ENCODE measurements at places on chromosomes 2 and 18. TPM values are rescaled to one million over a fixed set of nuclear protein-coding genes. Genes with fewer than 3 reads are reported as not detected.

Gene UGT1A8
- total RNA-seq = not detected

Gene KCNJ3
- total RNA-seq = 0.28 TPM

Gene SULT1C2
- 0.69 TPM for total RNA-seq

Gene TMEM247
- not detected for total RNA-seq

Gene RTP5
- total RNA-seq = 0.50 TPM

Gene NPPC
- 2.2 TPM for total RNA-seq

Gene GRHL1
- 2.5 TPM for total RNA-seq

Gene LCT
- total RNA-seq = not detected

DNA sequence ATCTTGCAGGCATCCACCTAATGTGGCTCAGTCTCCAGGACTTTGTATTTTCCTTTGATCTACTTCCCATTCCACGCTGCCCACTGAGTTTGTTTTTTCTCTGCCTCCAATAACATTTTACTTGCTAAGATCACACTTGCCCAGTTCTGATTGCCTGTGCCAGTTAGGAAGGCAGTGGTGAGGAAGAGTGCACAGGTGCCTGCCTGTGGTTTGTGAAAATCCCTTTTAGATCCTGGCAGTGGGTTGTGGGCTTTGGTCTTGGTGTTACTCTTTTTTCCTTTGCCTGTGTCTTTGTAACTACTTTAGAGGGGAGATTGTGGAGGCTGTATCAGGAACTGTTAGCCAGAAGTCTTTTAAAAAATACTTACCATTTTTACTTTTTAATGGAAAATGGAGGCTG is 36.9 kb upstream of the KCNG2 start:
- no peak for DNase-seq

DNA sequence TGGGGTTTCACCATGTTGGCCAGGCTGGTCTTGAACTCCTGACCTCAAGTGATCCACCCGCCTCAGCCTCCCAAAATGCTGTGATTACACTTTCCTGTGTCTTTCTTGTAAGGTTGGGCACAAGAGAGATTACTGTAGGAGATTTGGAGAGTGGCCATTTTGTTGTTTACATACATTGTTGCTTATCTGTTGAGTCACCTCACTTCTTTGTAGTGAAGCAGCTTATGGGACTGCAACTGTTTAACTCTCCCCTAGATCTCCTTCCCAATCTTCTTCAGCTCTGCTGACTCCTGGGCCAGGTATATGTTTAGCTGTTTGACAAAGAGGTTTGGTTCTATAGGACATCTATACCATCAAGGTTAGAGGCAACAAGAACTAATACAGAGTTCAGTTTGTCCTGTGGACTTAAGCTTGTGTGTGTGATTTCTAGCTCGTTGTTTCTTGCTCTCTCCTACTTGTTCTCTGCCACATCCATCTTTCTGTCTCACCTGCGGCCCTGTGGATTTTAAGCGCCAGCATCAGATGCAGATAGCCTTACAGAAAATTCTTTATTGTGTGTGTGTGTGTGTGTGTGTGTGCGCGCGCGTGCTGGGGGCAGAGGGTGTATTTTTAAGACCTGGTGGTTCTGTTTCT is 95.4 kb downstream of the HAUS1 start:
- DNase-seq = peak; percentile 37

- DNase-seq = no peak
These were observed 39.3 kb upstream of the NARS1 start for GRCh38 chr18:57660961-57661360.

- DNase-seq = no peak
These were observed 76.8 kb downstream of the PLA2R1 start for GRCh38 chr2:159985656-159986055.

DNA sequence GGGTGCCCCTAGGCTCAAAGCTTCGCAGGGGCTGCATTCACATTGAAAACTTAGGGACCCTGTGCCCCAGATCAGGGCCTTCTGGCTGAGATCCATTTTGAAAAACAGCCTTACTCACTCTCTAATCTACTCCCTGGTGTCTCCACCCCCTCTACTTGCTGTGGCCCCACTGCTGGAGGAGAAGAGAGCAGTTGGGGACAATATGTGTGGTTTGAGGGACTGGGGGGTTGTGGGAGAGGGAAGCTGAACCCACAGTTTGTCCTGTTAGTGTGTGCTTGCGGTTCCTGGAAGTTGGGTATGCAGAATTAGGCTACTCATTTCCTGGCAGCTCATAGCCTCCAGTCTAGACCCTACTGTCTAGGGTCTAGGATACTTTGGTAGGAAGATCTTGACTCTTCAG is 211.4 kb downstream of the PRKCE start:
- DNase-seq = no peak

GRCh38 chr2:130912471-130912870 is 75.8 kb downstream of the ARHGEF4 start:
- no peak for DNase-seq

GRCh38 chr2:147392180-147392579 is 452.6 kb upstream of the ACVR2A start:
- no peak for DNase-seq

- no peak for DNase-seq
These were observed 673.8 kb downstream of the ARHGAP15 start for GRCh38 chr2:143802871-143803650.

- DNase-seq = no peak
These were observed 189.9 kb downstream of the SLC4A10 start for GRCh38 chr2:161814008-161814660.

- no peak for DNase-seq
These were observed 237.9 kb downstream of the HAUS1 start for GRCh38 chr18:46341986-46342525.

GRCh38 chr2:4190548-4190947 is 487.2 kb downstream of the DCDC2C start:
- DNase-seq = no peak

- DNase-seq = no peak
These were observed 264.9 kb downstream of the ICOS start for GRCh38 chr2:204201507-204201906.

- DNase-seq = no peak
These were observed 7.7 kb downstream of the PSD4 start for GRCh38 chr2:113181258-113182051.

DNA sequence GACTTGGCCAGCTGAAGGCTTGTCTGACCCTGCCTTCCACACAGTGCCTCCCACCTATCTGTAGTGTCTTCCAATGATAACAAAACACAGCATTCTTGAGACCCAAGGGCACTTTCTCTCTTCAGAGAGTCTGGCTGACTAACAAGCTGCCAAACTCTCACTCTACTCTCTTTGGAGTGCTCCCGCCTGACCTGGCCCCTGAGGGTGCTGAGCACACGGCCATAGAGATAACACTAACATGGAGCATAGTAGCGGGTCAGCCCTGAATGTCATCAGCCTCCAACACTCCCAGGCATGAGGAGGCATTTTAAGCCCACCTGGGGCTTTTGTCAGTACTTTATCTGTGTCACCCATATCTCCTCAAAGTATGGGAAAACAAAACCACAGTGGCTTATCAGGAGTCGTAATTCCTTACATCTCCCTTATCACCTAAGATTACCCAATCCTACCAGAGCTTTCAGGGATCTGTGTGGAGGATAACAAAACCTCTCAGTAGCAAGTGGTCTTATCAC is 160.3 kb upstream of the TCF4 start:
- no peak for DNase-seq

GRCh38 chr2:207511851-207512250 is 17.9 kb upstream of the CREB1 start:
- peak; percentile 50 for DNase-seq

GRCh38 chr2:240308111-240308651 is 127.3 kb upstream of the GPC1 start:
- no peak for DNase-seq

GRCh38 chr2:224369028-224369632 is 32.8 kb downstream of the FAM124B start:
- DNase-seq = peak; percentile 89

DNA sequence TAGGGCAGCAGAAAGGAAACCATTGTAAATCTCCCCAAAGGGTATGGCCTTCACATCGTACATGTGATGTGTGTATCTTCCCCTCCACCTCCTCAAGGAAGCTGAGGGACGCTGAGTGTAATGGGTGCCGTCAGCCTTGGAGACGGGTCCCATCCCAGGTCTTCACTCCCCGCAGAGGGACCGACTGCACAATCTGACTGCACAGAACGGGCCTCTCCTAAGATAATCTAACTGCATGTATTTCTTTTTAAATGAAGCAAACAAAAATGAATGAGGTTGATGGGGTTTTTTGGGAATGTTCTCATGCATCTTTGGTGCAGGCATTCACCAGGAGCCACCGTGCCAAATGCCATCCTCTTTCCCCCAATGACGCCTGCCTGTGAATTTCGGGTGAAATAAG is 94.1 kb upstream of the PXDN start:
- no peak for DNase-seq

DNA sequence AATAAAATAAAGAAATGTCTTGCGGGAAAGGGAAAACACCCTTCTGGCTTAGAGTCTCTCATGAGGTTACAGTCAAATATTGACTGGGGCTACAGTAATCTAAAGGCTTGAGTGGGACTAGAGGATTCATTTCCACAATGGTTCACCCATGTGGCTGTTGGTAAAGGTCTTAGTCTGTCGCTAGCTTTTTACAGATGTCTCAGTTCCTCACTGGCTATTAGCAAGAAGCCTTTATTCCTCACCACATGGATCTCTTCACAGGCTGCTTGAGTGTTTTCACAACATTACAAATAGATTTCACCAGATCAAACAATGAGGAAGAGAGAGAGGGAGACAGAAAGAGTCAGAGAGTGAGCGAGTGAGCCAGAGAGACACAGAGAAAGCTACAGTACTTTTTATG is 8.3 kb upstream of the ZC3H15 start:
- no peak for DNase-seq

- peak; percentile 77 for DNase-seq
These were observed 15.2 kb downstream of the OTOF start for GRCh38 chr2:26462511-26463243.

DNA sequence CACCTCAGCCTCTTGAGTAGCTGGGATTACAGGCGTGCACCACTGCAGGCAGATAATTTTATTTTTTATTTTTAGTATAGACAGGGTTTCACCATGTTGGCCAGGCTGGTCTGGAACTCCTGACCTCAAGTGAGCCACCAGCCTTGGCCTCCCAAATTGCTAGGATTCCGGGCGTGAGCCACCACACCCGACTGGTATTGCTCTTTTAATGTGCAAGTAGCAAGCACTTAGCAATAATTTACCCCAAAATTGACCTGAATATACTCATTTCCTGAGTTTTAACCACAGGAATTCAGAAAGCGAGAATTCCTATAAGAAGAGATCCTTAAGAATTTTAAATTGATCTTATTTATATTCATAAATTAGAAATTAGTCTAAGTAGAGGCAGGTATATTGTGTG is 169.1 kb downstream of the CDH2 start:
- DNase-seq = no peak

DNA sequence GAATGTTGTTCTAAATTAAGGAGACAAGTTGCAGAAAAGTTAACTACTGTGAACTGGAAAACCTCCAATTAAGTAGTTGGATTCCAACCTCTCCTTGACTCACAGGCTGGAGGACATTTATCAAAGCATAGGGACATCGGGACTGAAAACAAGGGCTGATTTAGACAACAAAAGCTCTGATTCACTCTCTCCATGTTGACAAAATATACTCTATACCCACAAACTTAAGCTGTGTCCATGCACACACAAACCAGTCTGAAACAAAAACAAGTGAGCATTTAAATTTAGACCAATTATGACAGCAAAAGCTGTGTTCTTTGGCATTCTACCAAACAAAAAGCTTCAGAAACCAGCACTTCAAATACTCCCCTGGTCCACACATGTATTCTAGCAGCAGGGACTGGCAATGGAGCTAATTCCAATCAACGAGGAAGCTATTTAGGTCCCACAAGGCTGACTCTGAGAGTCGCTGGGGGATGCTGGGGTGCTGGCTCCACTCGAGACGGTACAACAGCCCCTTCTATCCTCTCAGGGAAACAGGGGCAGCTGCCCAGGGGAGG is 71.4 kb downstream of the NXPH2 start:
- peak; percentile 22 for DNase-seq

DNA sequence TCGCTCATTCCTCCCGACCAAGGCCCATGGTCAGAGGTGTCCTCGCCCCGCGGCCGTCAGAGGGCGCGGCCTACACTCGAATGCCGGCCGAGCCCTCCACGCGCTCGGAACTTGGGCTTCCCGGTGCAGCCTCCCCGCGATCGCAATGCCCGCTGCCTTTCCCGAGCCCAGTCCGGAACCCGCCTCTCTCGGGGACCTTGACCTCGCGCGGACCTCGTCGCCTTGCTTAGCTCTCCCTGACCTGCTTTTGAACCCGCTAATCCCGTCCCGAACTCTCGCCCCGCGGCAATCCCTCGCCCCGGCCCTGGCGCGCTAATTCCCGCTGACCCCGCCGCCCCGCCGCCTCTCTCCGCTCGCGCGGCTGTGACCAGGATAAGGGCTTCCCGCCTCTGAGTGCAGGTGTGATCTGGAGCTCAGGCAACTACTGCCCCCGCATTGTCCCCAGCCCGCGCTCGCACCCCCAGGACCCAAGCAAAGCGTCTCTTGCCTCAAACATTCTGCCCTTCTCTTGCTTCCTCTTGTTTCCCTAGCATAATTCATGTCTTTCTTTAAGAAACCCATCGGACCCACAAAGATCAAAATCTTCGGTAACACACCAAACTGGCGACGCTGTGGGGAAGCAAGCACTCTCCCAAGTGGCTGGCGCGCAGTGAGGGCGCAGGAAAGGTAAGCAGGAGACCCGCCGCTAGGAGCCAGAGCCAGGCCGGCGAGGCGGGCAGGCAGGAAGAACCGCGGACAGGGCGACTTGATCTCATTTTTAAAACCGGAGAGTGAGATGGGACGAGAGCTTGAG is 46.6 kb upstream of the ATP6V1B1 start:
- DNase-seq = peak; percentile 75
